ENCODE measurements at places on chromosomes 7 and 10. TPM values are rescaled to one million over a fixed set of nuclear protein-coding genes. Genes with fewer than 3 reads are reported as not detected.

GRCh38 chr10:49335364-49335972, 36.5 kb downstream of the C10orf71 start:
- no peak for DNase-seq

GRCh38 chr7:95560674-95561073, 35.6 kb downstream of the PDK4 start:
- DNase-seq = no peak

GRCh38 chr10:127797339-127797738, 60.4 kb downstream of the FOXI2 start:
- DNase-seq = no peak

GRCh38 chr7:116340943-116341907, 130.9 kb downstream of the TES start:
- no peak for DNase-seq

GRCh38 chr7:67990003-67990402, 993.4 kb downstream of the TYW1 start:
- no peak for DNase-seq

DNA sequence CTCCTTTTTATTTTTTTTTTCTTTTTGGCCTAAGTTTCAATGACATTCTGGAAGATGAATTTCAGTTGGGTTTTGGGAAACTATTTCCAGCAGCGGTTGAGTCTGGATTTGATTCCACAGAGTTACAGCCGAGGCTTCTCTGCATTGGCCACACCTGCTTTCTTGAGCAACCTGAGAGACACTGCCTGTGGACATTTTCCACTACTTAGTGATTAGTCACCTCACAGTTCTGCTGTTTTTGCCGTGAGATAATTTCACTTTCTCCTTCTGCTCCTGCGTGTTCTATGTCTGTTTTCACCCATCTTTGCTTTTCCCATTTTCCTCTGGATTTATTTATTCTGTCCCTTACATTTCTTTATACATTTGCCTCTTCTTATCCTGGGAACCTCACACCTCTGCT, 243.0 kb downstream of the BICC1 start:
- no peak for DNase-seq

DNA sequence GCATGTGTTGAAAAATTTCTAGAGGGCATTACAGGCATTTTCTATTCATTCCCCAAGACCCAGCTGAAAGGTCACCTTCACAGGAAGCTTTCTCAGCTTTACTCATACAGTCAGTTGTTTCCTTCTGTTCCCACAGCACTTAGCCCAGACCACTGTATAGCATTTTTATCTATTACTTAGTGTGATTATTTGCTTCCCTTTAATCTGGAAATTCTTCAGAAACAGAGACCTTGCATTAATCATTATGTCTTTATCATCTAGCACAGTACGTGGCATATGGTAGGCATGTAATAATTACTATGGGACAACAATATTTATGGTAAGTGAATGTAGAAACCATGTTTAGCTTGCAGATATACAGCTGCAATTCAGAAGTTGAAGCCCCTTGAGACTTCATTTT, 38.2 kb upstream of the CDK6 start:
- no peak for DNase-seq

DNA sequence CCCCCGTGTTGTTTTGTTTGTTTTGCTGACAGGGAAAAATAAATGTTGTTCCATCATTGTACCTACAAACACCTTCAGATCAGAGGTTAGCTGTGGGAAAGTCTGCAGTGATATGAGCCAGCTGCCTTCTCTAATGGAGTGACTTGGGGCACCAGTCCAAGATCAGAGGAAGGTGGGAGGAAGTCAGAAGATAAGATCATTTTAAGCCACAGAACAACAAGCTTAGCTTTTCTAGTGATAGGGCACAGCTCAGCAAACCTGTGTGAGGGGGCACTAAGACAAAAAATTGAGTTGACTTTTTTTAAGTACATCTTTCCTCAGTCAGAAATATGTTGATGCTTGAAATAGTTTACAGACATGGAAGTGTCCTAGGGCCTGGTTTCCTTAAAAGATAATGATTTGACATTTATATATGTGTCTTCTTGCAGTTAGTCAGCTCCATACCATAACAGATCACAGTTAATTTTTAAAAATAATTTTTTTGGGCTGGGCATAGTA, 240.3 kb upstream of the KAT6B start:
- peak; percentile 48 for DNase-seq

- DNase-seq = no peak
These were observed 34.0 kb downstream of the C7orf25 start for GRCh38 chr7:42877862-42878261.

DNA sequence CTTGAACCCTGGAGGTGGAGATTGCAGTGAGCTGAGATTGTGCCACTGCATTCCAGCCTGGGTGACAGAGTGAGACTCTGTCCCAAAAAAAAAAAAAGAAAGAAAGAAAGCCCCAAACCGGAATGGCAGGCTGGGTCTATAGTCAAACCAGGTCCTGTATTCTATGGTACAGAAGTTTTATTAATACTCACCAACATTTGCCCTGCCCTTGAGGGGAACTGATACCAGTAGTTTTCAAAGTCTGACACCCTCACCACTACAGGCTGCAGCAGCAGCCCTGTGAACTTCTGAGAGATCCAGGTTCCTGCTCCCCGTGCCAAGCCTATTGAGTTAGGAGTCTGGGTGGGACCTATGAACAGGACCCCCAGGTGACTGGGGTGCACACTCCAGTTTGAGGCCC, 80.6 kb downstream of the RGS10 start:
- no peak for DNase-seq

DNA sequence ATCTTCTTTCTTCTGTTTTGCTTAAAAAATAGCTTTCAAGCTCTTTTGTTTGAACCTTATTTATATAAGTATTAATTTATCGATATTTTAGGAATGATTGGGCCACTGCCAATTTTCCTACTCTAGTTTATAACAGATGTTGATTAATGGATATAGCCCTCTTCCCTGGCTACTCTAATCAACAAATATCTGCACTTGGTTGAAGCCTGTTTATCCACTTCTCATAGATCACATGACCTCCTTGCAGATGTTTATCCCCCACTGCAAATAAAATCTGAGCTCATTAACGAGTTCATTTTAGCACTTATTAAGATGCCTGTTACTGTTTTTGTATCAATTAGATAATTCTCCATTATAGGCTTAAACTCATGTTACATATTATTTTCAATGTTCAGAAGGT, 715.3 kb downstream of the CNTNAP2 start:
- DNase-seq = no peak

The POP7 gene
- 67.6 TPM for total RNA-seq

The PNLIPRP2 gene
- total RNA-seq = not detected

The PLEKHS1 gene
- not detected for total RNA-seq

All from activated T-helper 2 cell treated with anti-CD3 and anti-CD28 coated beads, Interferon-gamma antibody, Interleukin-2, Interleukin-4, amounts not matched to agents 10 μg/mL and 5 μg/mL and 100 μg/mL, durations not matched to agents 14 hours and 24 hours and 36 hours (primary cell).